Activated CD4-positive, CD25-positive, alpha-beta regulatory T cell treated with anti-CD3 and anti-CD28 coated beads, Interleukin-2, amount 50 U/mL, for 72 hours (primary cell): ENCODE measurements at places on chromosomes 1 and 21.

DNA sequence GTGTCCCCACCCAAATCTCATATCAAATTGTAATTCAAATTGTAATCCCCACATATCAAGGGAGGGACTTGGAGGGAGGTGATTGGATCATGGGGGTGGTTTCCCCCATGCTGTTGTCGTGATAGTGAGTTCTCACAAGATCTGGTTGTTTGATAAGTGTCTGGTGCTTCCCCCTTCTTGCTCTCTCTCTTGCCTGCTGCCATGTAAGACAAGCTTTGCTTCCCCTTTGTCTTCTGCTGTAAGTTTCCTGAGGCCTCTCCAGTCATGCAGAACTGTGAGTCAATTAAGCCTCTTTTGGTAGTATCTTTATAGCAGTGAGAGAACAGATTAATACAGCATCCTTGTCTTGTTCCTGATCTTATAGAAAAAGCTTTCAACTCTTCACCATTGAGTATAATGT lies 6.5 kb upstream of the LRRC39 start:
- DNase-seq = no peak

- DNase-seq = no peak
Measured at GRCh38 chr21:42446531-42446930, 42.8 kb downstream of the UBASH3A start.

DNA sequence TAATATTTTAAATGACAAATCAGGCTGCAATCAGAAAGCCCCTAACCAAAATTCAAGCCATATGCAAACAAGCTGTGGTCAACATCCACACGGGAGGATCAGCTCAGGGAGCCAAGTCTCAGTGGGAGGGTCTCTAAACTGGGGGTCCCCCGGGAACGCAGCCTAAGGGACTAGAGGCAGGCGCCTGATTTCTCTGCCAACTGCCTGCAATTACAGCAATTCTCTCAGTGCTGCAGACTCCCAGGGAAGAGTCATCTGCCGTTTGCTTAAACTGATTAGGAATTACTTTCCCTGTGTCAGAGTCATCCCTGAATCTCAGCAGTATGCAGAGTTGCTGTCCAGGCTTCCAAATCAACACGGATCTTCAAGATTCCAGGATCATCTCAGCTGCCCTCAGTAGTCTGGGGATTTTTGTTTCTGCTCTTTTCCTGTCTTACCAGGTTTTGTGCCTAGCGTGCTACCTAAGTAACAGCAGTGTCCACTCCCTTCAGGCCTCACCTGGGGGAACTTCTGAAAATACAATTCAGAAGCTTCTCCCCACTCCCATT lies 247.8 kb downstream of the RRAGC start:
- DNase-seq = no peak

GRCh38 chr1:214566158-214567104 lies 15.0 kb upstream of the PTPN14 start:
- DNase-seq = no peak

DNA sequence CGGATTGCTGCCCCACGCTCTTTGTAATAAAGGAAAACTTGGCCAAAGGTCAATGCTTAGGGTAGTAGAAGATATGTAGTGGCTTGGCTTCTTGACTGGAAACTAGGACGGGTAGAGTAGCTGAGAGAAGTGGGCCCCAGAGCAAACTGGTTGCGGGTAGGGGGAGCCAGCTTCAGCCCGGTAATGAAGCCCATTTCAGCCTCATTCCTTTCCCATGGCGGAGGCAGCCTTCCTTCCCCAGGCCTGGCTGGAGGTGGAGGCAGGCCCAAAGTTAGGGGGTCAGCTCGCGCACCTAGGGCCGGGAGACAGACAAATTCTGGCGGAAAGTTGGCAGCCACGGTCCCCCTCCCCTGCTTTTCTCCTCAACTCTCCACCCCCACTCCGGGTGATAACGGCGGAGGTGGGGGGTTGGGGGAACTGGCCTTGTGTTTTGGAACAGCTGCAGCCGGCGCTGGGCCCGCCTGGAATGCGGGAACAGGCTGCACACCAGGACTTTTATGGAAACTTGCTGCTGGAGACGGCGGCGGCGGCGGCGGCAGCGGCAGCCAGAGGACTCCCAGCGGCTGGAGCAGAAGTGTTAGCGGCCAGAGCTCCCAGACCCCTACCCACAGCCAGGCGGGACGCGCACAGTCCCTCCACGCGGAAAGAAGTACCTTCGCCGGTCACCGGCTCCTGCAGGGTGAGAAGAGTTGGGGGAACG lies at the start of gene NEXN:
Gene NEXN (plus strand): TSS at position 544 of the 700 bp plus-strand sequence. CDS start 27,483 bp downstream, outside the sequence.
- DNase-seq = no peak

GRCh38 chr1:186183970-186184628 lies 191.0 kb downstream of the TPR start:
- no peak for DNase-seq

DNA sequence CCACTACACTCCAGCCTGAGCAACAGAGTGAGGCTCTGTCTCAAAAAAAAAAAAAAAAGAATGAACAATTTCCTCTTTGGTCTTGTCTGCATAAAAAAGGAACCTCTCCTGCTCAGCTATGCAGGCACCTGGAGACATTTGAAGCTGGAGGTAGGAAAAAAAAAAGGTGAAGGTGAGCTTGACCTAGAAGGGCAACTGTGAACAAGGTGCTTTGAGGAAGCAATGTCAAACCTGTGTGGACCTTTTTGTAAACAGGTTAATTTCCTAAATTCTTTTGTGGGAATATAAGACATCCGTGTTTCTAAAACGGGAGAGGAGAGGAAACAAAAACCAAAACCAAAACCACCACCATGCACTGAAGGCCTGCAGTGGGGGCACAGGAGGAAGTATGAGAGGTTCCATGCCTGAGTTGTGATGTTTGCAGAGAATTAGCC lies 77.5 kb downstream of the SLC45A1 start:
- no peak for DNase-seq

GRCh38 chr1:156750711-156751450 lies 594 bp downstream of the HDGF start:
- peak; percentile 57 for DNase-seq

GRCh38 chr1:212980123-212980785 lies 29.9 kb downstream of the VASH2 start:
- no peak for DNase-seq

- DNase-seq = no peak
Measured at GRCh38 chr1:159737238-159737916, 23.0 kb upstream of the CRP start.

- no peak for DNase-seq
Measured at GRCh38 chr1:39776886-39777285, 5.7 kb upstream of the OXCT2 start.

DNA sequence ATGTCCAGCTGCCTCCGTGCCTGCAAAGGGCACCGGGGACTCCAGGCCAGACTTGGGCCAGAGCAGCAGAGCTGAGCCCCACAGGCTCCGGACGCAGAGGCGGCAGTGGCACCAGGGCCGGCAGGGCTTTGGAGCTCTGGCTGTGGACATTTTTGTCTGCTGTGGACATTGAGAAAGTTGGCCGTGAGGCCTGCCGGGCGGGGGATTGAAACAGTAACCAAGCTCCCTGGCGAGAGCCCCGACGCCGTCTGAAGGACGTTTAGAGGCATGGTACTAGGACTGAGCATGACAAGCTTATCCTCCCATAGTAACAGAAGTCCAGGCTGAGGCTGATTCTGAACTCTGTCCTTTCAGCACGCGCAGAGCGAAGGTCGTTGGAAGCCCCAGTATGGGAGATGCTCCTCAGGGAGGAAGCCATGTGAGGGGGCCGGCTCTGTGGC lies 323.8 kb downstream of the AMY1C start:
- no peak for DNase-seq

GRCh38 chr1:11925938-11926292 lies 312 bp downstream of the KIAA2013 start:
- no peak for DNase-seq

DNA sequence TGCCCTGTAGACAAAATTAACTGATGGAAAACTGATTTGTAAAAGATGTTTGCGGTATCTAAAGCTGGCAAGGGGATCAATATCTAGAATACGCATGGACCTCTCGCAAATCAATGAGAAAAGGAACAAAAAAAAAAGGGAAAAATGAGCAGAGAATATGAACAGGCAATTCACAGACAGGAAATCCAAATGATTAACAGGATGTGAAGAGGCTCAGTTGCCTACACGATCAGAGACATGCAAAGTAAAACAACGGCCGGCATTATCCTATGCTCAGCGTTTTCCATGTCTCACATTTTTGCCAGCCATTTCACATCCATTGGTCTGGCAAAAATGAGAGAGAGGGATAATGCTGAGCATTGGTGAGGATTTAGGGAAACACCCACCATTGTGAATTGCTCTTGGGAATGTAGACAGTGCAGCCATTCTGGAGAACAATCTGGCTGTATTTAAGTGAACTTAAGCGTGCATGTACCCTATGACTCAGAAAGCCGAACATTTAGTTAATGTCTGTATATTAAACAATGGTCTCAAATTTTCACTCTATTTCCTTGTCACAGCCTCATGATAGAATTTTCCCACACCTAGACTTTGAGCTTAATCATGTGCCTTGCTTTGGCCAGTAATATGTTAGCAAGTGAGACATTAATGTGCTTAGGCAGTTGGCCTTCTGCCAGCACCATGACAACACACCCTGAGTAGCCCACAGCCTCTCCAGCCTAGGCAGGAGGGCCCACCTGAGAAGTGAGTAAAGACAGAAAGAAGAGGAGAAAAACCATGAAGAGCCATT lies 61.0 kb upstream of the NBPF3 start:
- no peak for DNase-seq

GRCh38 chr1:17232759-17233661 lies 15.9 kb upstream of the PADI3 start:
- DNase-seq = no peak

DNA sequence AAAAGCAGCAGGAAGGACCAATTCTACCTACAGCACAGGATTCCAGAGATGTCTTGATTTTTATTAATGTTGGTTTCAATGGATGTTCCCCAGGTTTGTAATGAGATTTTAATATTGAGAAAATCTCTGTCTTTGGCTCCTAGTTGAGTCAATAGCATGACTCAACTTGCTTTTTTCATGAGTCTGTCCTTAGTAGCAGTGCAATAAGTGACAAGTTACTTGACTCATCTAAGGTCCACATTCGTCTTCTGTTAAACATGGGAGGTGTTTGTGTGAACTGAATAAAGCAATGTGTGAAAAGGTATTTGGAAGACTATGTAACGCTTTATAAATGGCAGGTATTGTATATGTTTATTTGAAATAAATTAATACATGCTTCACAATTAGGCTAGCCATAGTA lies 645.0 kb upstream of the PTBP2 start:
- DNase-seq = no peak

- DNase-seq = no peak
Measured at GRCh38 chr1:224435999-224436398, 1.4 kb upstream of the WDR26 start.

GRCh38 chr1:181135815-181136737 lies 47.6 kb downstream of the IER5 start:
- DNase-seq = no peak

DNA sequence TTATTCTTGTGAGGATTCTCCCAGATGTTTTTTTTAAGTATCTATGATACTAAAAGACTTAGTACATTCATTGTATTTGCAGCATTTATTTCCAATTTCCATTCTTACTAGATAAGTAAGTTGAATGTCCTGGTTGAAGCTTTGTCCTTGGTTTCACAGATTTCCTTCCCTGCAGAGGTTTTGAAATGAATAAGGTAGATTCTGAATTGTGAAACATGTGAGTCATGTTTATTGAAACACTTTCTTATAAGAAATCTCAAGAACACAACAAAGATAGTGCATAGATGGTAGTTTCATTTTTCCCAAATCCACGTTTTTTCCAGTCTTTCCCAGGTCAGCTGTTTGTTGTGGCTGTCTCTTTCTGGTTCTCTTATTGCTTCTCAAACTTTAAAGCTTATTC lies 24.8 kb downstream of the GABPA start:
- DNase-seq = no peak

- DNase-seq = no peak
Measured at GRCh38 chr1:85330711-85331290, 54.4 kb upstream of the BCL10 start.

DNA sequence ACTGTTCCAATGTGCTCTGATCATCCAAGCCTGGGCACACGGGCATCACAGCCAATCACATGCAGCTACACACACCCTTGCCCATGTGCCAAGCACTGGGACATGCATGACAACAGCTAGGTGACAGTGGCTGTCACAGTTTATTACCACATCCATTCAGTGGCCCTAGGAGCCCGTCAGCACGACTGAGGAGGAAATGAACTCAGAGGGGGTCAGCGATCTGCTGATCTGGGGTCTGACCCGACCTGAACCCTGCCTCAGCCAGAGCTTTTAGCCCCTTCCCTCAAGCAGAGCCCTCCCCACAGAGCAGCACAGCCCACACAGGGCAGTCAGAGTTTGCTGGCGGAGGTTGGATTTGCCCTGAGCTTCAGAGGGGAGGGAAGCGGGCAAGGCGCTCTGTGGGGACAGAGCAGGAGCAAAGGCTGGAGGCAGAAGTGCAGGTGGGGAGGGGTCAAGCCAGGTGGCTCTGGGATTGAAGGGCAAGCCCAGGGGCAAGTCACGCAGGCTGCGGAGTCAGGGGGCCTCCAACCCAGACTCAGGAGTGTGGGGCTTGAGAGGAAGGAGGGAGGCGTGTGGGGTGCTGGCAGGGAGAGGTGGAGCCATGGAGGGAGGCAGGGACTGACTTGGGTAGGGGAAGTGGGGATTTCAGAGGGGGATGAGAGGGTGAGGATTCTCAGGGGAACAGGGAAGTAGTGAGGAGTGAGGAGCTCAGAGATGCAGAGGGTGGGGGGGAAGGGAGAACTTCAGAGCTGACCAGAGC lies 10.4 kb downstream of the SH3BGRL3 start:
- no peak for DNase-seq

GRCh38 chr1:101709721-101710120 lies 287.0 kb downstream of the OLFM3 start:
- DNase-seq = no peak

- DNase-seq = no peak
Measured at GRCh38 chr1:212624976-212625501, 16.5 kb downstream of the ATF3 start.

DNA sequence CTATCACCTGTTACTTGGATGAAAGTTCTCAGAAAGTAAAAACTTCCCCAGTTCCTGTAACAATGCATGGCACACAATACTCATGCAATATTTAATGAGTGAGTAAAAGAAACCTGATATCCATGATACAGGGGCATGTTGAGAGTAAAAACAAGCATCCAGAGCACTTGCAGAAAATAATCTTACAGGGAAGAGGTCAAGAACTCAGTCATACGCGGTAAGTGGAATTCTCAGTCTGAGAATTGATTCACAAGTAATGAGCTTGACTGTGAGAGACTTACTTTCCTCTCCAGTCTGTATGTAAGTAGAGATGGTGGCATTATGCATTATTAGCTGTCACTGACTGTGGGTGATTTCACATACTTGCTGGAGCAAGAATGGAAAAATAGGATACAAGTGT lies 976.9 kb downstream of the BRINP3 start:
- DNase-seq = no peak
